ENCODE measurements at places on chromosomes 16 and 17.
A peak's percentile ranks its signal among the peaks of the same experiment; 100 is the strongest.

DNA sequence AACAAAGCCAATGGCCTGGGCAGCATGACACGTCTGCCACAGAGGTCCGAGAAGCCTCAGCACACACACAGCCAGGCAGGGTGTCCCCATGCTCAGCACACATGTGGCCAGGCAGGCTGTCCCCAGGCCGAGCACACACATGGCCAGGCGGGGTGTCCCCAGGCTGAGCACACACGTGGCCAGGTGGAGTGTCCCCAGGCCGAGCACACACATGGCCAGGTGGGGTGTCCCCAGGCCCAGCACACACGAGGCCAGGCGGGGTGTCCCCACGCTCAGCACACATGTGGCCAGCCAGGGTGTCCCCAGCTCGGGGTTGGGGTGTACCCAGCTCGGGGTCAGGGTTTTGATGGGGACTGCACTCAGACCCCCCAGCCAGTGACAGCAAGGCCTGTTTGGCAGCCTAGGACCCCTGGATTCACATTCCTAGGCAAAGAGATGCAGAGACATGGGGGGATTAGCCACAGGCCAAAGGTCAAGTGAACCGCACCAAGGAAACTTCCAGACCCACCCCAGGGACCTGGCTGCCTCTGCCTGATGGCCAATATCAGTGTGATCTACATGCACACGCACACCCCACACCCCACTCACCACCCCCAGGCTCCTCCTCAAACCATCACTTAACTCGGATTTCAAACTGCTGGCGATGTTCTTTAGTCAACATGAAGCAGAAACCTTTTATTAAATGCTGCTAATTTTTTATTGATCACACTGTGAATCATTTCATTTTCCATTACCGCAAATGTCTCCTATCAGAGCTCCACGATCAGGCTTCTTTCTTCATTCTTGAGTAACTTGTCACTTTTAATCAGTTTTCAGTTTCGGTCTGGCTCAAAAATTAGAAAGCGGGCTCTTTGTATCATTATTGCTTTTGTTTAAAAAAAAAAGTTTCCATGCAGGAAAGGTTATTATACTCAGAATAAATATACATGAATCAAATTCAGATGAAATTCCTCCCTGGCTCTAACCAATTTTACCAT is 111.4 kb downstream of the ZNF423 start:
- peak; percentile 26 for DNase-seq

DNA sequence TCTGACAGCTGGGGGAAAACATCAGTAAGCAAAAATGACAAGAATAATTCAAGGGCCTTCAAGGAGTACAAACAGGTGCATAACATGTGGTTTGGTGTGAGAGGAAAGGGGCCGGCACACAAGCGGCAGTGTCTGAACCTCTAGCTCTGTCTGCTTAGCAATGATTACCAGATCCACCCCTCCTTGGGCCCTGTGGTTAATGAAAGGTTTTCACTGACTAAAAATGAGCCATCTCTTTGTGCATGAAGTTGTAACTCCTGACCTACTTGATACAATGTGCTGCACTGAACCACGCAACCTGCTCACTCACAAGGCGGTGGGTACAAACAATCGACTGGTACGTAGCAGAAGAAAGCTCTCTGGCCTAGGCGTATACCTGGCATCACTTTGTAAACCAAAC is 15.1 kb downstream of the FAM117A start:
- no peak for DNase-seq

DNA sequence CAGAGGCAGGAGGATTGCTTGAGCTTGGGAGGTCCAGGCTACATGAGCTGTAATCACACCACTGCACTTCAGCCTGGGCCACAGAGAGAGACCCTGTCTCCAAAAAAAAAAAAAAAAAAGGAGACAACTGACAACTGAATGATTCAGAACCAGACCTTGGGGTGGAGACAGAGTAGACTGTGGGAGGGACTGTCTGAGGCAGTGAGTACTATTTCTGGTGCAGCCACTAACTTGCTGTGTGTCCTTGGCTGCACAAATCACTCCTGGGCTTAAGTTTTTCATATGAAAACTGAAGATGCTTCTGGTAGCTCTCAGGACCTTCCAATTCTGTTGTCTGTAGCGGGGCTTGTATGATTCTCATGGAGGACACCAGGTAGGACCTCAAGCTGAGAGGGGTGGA is 5.8 kb downstream of the ASB16 start:
- DNase-seq = no peak

- no peak for DNase-seq
Measured at GRCh38 chr16:89020068-89020924, 43.3 kb upstream of the CBFA2T3 start.

DNA sequence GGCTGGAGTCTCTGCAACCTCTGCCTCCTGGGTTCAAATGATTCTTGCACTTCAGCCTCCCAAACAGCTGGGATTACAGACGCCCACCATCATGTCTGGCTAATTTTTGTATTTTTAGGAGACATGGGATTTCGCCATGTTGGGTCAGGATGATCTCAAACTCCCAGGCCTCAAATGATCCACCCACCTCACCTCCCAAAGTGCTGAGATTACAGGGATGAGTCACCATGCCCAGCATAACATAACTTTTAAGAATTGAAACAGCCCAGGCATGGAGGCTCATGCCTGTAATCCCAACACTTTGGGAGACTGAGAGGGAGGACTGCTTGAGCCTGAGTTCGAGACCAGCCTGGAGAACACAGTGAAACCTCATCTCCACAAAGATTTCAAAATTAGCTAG is 2.5 kb downstream of the RSL1D1 start:
- no peak for DNase-seq

DNA sequence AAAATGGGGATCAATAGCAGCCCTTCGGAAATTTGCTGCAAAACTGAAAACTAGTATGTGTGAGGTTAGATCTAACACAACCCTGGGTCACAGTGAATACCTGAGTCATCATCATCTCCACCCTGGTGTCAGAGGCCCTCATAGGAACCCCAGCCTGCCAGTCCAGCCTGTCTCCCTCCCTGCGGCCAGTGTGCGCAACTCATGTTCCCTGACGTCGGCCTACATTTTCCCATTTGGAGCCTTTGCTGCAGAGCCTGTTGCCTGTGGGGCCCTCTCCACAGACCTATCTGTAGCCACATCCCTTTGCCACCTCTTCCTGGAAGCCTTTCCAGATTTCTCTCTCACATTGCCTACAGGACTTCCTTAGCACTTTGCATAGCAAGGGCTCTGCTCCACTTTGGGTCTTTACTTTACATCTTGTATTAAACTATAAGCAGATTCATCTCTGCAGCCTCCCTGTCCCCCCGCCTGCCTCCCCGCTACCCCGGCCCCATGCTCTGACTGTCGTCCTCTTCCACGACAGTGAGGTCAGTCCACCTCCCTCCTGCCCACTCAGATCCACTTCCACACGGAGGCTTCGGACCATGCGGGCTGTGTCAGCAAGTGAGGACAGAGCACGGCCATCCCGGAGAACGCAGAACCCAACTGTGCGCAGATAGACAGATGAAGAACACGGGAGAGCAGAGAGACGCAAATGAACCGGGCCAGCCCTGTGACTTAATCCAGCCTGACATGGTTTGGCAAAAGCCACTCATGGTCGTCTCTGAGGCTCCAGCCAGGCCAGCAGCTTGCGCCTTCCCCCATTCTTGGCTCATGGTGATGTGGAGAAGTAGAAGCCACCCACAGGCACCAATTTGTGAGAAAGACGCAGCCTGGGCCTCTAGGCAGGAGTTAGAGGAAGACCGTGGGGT is 31.0 kb downstream of the NGFR start:
- DNase-seq = no peak

DNA sequence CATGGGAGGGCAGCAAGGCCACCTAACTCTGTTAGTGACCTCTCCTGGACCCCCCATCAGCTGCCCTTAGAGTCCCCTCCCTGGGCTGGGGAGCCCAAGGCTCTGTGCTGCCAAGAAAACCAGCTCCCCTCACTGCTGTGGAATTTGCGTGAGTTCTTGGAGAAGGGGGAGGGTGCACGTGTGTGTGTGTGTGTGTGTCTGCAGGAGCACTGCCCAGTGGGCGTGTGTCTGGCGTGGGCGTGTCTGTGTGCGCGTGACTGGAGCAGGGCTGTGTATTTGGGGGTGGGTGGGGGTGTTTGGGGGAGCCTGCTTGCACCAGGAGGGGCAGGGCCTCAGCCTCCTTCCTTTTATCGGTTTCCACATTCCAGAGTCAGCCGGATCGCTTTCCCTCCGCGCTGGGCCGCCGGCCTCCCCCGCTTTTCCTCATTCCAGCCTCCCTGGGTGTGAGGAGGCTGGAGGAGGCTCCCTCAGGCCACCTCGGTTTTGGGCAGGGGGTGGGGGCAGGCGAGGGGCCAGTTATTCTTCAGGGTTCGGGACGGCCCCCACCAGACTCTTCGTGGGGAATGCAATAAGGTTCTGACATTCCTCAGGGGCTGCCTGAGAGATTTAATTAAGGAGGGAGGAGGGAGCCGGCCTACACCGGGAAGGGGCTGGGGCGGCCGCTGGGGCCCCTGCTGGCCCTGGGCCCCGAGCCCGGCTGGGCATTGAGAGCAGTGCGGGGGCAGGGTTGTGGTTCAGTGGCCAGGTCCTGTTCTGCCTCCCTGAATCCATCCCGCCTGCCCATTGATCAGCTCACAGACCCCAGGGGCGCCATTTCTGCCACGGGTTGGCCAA is 2.5 kb downstream of the VASN start:
- no peak for DNase-seq

GRCh38 chr17:81515530-81516041 is 3.0 kb upstream of the ACTG1 start:
- DNase-seq = no peak

All from NCI-H1417 (cell line).